ENCODE measurements at places on chromosomes 5 and 9. TPM values are rescaled to one million over a fixed set of nuclear protein-coding genes. Genes with fewer than 3 reads are reported as not detected.
A peak's percentile ranks its signal among the peaks of the same experiment; 100 is the strongest.

DNA sequence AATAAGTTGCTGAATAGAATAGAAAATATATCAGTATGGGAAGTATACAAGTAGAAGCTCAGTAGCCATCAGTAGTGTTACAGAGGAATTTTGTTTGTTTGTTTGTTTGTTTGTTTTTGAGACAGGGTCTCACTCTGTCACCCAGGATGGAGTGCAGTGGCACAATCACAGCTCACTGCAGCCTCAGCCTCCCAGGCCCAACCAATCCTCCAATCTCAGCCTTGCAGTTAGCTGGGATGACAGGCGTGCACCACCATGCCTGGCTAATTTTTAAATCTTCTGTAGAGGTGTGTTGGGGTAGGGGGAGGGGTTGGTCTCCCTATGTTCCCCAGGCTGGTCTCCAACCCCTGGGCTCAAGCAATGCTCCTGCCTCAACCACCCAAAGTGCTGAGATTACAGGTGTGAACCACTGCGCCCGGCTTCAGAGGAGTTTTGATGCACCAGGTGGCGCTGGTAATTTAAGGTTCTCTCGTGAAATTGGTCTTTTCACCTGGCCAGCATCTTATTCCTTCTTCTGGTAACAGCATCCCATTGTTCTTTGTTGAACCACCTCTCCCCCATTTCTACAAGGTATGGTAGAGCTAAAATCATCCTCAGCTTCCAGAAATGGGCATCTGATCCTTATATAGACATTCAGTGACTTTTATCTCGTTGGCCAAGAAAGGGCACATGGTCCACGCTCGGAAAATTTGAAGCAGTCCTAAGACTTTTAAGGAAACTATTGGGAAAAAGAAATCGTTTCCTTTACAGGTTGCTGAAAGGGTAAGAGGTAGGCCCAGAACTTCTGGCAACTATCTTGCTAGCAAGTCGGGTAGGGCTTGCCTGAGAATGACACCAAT lies 157.1 kb downstream of the ARRDC3 start:
- H3K27ac ChIP-seq, result no peak overlapping the region
- no peaks in the 10 kb centered on the region for H3K4me1 ChIP-seq

DNA sequence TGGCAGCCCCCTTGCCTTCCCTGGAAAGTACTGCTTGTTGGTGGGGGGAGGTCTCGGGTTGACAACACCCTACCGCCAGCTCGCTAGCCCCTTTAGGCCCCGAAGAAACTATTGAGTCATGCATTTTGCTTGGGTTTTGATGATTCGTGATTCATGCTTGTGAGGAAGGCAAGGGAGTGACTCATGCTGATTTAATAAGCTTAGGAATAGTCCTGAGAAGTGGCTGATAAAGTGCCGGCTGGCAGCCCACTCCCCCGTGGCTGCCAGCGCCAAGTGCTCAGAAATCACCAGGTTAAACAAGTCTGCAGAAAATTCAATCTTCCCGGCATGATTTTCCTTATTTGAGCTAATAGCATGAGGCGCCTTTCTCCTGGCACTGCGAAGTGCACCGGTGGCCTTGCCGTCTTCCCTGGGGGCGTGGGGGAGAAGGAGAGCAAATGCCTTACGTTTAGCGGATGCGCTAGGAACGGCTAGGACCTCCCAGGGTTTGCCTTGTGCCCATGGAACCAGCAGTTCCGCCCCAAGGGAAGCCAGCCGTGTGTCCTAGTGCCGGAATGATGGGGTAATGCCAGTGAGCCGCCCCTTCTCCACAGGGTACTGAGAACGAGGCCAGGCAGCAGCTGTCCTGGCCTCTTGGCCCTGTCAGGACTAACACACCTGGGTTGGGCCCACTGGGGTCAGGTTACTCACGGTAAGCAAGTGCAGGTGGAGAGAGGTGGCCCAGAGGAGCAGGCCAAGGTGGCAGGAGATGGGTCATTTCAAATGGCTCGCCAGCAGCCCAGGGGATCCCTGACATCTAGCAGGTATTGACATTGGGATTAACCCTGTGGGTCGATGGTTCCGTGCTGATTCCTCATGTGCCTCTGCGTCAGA lies 151.9 kb downstream of the MACROH2A1 start:
- H3K4me3 ChIP-seq, result no peak overlapping the region
- no peak overlapping the region for H3K27ac ChIP-seq
- H3K4me1 ChIP-seq, result no peaks in the 10 kb centered on the region
- DNase-seq, result no peak

- H3K27ac ChIP-seq, result no peak overlapping the region
- peaks cover 3% of the 10 kb centered on the region for H3K4me1 ChIP-seq
- DNase-seq, result no peak
- no peak overlapping the region for H3K4me3 ChIP-seq
- peaks cover 2% of the 10 kb centered on the region for H3K36me3 ChIP-seq
Measured at GRCh38 chr9:125460883-125461635, 199.4 kb downstream of the GAPVD1 start.

DNA sequence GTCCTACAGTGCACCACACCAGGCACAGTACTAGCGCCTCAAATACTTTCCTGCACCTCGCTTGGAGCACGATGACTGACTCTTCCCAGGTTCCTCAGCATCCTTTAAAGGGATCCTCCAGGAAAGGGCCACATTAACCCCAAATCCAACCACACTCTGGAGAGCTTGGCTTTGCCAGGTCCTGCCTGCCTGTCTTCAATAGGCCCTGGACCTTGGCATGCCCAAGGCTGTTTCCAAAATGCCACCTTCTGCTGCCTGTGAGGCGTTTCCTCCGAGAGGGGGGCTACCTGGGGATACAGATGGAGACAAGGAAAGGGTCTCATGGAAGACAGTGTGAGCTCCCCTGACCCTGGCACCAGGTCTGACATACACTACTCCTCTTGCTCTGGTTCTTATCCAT lies 169.9 kb downstream of the DAB2IP start:
- DNase-seq, result no peak
- no peak overlapping the region for H3K4me3 ChIP-seq
- no peak overlapping the region for H3K27ac ChIP-seq

DNA sequence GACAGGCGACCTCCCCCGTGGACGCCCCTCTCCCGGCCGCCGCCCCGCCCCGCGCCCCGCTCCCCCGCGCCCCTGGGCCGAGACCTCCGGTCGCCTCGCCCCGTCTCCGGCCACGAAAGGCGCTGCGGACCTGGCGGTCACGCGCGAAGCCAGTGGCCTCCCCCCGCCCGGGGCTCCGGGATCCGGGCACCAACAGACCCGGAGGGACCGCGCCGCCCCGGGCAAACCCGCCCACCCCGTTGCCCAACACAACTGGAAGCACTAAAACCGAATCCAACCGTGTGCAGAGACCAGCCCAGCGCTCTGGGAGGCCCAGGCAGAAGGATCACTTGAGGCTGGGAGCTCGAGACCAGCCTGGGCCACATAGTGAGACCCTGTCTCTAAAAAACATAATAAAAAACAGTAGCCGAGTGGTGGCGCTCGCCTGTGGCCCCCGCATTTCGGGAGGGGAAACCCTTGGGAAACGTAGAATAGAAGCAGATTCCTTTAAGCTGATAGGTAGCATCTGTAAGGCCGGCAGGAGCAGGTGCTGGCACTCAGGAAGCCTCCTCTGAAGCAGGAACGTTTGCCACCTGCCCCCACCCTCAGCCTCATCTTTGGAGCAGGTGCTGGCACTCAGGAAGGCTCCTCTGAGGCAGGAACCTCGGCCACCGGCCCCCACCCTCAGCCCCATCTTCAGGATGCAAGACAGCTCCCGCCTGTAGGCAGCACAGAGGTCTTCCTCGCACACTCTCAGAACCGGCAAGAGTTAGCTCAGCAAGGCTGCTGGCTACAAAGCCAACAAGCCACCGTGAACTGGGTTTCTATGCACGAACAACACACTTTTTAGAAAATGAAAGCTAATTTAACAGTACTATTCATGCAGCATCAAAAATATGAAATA lies 4.6 kb upstream of the SLC9A3 start:
- no peak overlapping the region for H3K4me3 ChIP-seq
- H3K27ac ChIP-seq, result no peak overlapping the region
- peaks cover 33% of the 10 kb centered on the region for H3K4me1 ChIP-seq
- no peaks in the 10 kb centered on the region for H3K36me3 ChIP-seq
- peaks cover 13% of the 10 kb centered on the region for H3K27me3 ChIP-seq
- DNase-seq, result no peak

- DNase-seq, result peak; percentile 90
- H3K27me3 ChIP-seq, result no peaks in the 10 kb centered on the region
- H3K4me1 ChIP-seq, result peaks cover 23% of the 10 kb centered on the region
- H3K4me3 ChIP-seq, result peak overlapping the region; percentile 49
Measured at GRCh38 chr5:124651663-124652513, 94.6 kb downstream of the ZNF608 start.

DNA sequence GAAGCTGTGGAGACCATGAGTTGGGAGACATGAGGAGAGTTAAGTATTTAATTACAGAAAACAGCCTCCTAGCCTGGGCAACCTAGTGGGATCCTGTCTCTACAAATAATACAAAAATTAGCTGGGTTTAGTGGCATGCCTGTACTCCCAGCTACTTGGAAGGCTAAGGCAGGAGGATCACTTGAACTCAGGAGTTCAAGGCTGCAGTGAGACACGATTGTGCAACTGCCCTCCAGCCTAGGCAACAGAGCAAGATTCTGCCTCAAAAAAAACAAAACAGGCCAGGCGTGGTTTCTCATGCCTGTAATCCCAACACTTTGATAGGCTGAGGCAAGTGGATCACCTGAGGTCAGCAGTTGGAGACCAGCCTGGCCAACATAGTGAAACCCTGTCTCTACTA lies 52.6 kb downstream of the AQP7 start:
- DNase-seq, result no peak
- H3K27ac ChIP-seq, result no peak overlapping the region
- peaks cover 25% of the 10 kb centered on the region for H3K36me3 ChIP-seq
- H3K4me1 ChIP-seq, result no peaks in the 10 kb centered on the region

DNA sequence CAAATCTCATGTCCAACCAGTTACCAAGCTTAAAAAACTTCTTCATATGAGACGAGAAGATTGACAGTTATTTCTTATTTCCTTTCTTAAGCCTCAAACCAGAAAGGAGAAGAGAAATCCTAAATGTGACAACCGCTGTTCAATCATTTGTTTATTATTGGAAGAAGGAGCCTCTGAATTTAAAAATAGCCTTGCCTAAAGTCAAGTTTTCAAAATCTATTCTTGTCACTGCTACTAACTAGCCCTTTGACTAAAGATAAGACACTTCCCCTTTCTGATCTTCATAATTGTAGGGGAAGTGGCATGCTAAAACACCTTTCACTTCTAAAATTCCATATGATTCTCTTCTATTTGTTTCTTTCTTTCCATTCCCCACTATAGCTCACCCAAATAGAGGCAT lies 106.2 kb upstream of the EMB start:
- H3K4me3 ChIP-seq, result no peak overlapping the region
- no peak overlapping the region for H3K27ac ChIP-seq

DNA sequence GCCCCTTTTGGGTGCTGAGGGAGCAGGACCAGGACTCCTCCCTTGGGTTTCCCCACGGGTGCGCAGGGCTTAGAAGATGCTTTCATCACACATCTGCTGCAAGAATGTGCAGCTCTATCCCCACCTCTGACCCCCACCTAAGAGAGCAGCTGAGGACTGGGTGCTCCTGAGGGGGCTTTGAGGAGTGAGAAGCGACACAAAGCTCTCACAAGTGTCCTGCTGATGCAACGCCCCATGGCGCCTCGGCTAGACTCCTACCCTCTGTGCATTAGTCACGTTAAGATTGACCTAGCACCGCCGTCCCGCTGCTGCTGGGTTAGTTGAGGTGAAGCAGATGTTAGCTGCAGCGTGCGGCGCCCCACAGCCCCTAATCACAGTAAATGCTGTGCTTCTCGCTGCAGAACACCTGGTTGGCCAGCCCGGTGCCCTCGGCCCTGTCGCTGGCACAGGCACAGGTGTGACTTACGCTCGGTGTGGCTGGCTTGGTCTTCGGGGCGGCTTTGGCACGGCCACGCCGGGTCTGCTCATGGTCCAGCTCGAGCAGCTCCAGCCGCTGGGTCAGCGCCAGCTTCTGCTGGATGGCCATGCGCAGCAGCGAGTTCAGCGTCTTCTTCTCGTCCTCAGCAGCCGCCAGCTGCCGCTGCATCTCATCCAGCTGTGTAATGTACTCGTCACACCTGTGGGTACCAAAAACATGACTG lies 45.0 kb upstream of the IPPK start:
- H3K27ac ChIP-seq, result no peak overlapping the region
- no peaks in the 10 kb centered on the region for H3K4me1 ChIP-seq
- peaks cover 86% of the 10 kb centered on the region for H3K36me3 ChIP-seq
- no peak overlapping the region for H3K4me3 ChIP-seq
- no peak for DNase-seq
- H3K27me3 ChIP-seq, result no peaks in the 10 kb centered on the region

- H3K27me3 ChIP-seq, result no peaks in the 10 kb centered on the region
- H3K27ac ChIP-seq, result no peak overlapping the region
- H3K4me3 ChIP-seq, result no peak overlapping the region
- DNase-seq, result no peak
Measured at GRCh38 chr5:130693509-130693908, 471.5 kb downstream of the HINT1 start.

DNA sequence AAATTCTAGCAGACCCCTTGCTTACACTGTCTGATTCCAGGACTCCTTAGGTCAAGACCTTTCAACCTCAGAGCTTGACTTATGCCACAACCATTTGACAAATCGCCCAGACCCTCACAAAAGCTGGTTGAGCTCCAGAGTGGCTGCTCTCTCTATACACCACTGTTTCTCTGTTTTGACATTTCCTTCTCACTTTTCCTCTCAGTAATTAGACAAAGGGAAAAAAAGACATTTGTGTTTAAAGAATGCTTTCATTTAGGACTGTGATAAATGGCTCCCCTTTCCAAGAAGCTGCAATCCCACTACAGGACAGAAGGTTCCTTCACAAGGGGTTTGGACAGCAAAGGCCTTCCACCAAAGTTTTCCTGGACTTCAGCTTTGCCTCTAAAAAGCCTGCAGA lies 601.3 kb downstream of the NR2F1-AS1 start:
- H3K4me3 ChIP-seq, result no peak overlapping the region
- H3K36me3 ChIP-seq, result no peaks in the 10 kb centered on the region
- DNase-seq, result no peak
- H3K27me3 ChIP-seq, result no peaks in the 10 kb centered on the region
- no peak overlapping the region for H3K27ac ChIP-seq

DNA sequence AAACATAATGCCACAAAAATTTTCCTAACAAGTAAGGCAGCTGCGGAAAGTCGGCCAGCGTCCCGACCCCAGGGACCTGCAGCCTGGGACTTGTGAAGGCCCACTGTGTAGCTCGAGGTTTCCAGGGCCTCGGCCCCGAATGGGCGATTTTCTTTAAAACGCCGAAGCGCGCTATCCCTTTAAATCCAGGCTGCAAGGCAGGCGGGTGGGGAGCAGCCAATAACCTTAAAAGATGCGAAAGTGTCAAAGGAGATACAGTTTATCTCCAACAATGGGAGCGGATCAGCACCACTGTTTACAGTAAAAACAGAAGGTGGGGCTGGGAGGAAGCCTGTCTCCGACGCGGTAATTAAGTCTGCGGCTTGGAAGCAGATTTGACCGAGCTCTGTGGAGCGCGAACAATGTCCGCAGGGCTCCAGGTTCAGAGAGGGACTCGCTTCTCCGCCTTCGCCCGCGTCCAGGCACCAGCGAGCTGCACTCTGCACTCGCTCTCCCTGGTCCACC lies 1.7 kb upstream of the ZSWIM6 start:
- H3K4me1 ChIP-seq, result peaks cover 36% of the 10 kb centered on the region
- DNase-seq, result no peak
- H3K4me3 ChIP-seq, result peak overlapping the region; percentile 79
- H3K36me3 ChIP-seq, result no peaks in the 10 kb centered on the region

Gene GABBR2
- 0.71 TPM for polyA plus RNA-seq

Gene PFN3
- polyA plus RNA-seq, result not detected

Gene LCN9
- not detected for polyA plus RNA-seq

Gene PTGES
- polyA plus RNA-seq, result not detected

Gene SH3GLB2
- polyA plus RNA-seq, result 88.6 TPM

Gene OR1N2
- not detected for polyA plus RNA-seq

Gene FOXD4
- not detected for polyA plus RNA-seq
